Keratinocyte (primary cell): ENCODE measurements at places on chromosomes 6 and 20.

- DNase-seq, result no peak
Observed at GRCh38 chr20:21004386-21005076, 101.6 kb downstream of the LINC00237 start.

GRCh38 chr6:82057846-82058554 lies 189.5 kb downstream of the IBTK start:
- no peak for DNase-seq

- no peak for DNase-seq
Observed at GRCh38 chr6:23712756-23713155, 413.3 kb upstream of the NRSN1 start.

DNA sequence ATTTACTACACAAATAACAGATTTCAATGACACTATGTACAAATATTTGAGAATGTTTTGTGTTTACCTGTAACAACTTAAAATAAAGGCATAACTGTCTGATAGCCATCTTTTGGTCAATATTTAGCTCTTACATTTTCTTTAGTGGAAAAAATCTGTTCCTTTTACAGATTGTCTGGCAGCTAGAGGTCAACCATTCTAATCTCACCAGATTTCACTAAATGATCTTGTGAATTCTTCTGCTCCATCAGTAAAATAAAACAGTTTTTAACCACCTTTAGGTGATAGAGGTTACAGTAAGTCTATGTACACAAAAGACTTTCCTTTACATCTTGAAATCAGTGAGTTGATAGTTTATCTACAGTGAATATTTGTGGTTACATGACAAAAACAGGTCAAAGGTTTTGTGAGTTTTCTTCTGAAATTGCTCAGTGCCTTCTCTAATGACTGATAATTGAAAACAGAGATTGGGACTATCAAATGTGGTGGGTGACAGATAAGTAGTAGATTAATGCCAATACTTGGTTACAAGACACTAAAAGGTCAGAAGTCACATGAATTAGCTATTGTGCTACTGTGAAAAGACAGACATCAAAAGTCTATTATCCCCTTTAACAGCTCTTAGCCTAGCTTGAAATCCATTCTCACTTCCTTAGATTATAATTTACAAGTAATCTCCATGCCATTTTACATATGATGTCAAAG lies 47.4 kb downstream of the BMP5 start:
- DNase-seq, result no peak

- no peak for DNase-seq
Observed at GRCh38 chr6:117228202-117228601, 37.2 kb upstream of the VGLL2 start.

DNA sequence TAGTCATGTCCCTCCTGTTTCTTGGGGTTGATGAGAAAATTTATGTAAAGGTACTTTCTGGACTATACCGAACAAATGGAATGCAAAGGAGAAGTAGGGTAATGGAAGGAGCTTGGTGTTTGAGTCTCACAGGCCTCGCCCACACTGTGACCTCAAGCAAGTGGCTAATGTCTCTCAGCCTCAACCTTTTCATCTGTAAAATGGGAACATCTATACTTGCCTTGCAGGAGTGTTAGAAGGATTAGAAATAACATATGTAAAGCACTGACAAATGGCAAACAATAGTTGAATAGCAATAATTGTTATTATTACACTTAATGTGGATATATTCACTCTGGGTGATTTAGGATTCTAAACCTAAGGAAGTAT lies 8.9 kb upstream of the PKIG start:
- no peak for DNase-seq

DNA sequence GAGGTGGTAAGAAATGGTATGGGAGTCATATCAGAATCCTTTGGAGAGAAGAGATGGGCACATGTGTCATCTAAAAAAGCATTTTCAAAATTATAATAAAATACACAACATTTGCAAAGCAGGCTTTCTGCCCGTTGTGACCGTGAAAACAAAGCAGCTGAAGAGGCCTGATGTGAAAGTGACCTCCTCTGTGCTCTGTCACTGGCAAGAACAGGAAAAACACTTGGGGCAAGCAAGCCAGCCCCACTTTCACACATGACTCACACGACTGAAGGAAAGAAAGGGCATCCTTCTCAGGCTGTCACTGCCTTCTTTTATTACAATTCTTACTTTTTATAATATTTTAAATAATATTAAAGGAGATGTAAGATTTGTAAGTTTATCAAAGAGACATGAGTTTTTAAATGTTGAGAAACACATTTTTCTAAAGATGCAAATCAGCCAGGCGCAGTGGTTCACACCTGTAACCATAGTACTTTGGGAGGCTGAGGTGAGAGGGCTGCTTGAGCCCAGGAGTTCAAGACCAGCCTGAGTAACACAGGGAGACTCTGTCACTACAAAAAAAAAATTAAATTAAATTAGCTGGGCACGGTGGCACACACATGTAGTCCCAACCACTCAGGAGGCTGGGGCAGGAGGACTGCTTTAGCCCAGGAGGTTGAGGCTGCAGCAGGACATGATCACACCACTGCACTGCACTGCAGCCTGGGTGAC lies 143.7 kb downstream of the BTBD9 start:
- DNase-seq, result no peak

DNA sequence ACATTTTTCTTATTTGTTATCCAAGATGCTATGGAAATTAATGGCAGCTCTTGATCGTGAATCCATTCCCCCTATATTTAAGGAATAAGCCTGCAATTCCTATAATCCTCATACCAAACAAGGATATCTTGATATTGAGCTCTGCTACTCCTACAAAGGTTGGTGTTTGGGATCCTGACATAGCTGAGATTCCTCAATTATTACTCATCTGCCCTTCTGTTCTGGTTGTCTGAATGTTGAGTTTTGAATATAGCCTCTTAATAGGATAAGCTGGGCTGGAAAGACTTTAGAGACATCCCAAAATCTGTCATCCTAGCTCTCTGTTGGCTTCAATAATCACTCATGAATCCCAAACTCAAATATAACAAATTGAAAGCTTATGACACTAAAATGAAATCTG lies 49.9 kb downstream of the CLIC5 start:
- DNase-seq, result no peak

DNA sequence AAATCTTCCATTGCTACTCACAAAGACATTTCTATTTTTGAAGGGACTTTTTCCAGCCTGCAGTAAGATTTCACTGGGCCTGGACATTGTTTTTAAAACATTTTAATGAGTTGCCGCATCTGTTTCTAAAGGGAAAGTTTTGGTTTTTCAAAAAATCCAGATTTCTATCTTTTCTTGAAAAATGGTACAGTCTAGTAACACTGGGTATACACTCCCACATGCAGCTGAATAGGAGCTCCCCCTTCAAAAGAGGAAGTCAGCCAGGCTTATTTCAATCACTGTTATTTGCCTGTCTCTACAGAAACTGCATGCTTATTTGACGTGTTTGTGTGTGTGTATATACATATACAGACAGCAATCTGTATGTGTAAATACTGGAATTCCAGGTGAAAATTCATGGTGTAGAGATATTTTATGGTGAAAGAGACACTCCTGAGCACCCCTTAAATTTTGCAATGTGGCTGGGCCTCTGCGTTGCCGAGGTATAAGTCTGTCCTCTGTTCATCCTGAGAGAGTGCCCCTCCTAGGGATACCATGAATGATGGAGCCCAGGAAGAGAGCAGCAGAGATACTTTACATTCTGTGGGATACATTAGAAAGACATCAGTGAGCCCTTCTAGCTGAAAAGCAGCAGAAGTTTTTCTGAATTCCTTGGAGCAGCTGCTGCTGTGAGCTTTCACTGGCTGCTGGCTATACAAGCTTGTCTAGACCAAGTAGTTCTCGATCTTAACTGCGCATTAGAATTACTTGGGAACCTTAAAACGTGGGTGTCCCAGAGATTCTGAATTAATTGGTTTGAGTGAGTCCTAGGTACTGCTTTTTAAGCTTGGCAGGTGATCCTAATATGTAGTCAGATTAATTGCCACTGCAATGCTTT lies 12.0 kb upstream of the ABRACL start:
- no peak for DNase-seq

DNA sequence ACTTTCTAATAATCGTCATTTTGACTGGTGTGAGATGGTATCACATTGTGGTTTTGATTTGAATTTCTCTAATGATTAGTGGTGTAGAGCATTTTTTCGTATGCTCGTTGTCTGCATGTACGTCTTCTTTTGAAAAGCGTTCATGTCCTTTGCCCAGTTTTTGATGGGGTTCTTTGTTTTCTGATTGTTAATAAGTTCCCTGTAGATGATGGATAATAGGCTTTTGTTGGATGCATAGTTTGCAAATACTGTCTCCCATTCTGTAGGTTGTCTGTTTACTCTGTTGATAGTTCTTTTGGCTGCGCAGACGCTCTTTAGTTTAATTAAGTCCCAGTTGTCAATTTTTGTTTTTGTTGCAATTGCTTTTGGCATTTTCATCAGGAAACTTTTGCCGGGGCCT lies 32.3 kb upstream of the XRN2 start:
- DNase-seq, result no peak

- DNase-seq, result peak; percentile 41
Observed at GRCh38 chr20:7371518-7372163, 568.6 kb downstream of the HAO1 start.

DNA sequence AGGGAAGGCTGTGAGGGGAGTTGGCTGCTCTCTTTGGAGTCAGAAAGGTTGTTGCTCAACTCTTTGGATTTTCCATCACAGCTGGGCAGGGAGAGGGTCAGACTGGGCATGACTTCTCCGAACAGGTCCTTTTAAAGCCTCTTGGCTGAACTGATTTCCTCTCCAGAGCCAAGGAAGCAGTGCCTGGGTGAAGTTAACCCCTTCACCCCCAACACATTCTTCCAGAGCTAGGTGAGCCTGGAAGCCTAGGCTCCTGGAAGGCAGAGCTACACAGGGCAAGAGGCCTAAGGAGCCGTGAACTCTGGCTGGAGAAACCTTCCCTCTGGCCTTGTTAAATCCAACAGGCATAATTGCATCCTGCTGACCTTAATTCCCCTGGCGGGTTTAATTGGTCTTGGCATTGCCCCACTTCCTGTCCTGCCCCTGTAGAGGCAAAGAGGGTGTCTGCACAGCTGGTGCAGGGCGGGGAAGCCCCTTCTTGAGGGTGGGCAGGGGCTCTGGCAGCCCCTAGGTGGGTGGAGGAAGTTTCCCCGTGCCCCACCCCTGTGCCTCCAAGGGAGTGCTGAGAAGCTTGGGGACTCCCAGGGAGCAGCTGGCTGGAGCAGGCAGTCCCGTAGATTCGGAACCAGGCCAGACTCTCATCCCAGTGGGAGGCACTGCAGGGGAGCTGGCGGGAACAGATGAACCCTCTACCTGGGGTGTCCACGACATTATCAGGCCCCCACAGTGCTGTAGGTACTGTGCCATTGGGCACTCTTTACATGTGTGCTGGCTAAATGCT lies 3.6 kb upstream of the MYLK2 start:
- DNase-seq, result no peak

- DNase-seq, result no peak
Observed at GRCh38 chr6:169963581-169964297, 212.3 kb downstream of the ERMARD start.

- no peak for DNase-seq
Observed at GRCh38 chr6:118886641-118887040, 7.3 kb upstream of the ASF1A start.

- no peak for DNase-seq
Observed at GRCh38 chr20:57692393-57692792, 17.4 kb downstream of the PMEPA1 start.

DNA sequence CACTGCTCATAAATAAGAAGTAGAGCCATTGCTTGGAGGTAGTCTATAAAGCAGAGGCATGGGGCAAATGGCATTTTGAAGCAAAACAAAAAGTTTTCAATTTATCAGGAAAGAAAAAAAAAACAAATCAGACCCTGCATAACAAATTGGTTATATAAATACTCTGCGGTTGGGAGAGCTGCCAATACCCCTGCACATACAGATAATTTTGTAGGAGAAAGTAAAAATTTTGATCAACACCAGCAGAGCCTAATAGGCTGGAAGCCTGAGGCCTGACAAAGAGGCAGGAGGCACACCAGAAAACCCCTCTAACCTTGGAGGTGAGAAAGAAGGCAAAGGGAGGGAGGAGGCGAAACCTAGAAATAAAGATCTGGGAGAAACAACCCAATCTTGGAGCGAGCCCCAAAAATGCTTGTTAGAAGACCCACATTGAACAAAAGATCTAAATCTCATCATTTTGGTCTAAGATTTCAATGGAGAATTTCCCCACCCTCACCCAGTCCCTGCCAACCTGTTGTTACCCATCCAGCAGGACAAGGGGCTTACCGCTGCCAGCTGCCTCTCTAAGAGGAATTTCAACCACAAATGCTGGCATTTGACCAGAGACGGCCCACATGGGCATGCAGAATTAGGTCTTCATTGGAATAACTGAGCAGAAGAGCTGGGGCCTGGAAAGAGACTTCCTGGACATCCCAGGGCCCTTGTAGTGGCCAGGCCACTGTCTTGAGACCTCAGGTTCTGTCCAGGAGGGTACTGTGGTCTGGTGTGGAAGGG lies 28.4 kb downstream of the FOXA2 start:
- DNase-seq, result no peak

GRCh38 chr6:34317882-34318498 lies 69.2 kb upstream of the SMIM29 start:
- no peak for DNase-seq

- DNase-seq, result no peak
Observed at GRCh38 chr20:49424536-49424935, 57.9 kb downstream of the KCNB1 start.

DNA sequence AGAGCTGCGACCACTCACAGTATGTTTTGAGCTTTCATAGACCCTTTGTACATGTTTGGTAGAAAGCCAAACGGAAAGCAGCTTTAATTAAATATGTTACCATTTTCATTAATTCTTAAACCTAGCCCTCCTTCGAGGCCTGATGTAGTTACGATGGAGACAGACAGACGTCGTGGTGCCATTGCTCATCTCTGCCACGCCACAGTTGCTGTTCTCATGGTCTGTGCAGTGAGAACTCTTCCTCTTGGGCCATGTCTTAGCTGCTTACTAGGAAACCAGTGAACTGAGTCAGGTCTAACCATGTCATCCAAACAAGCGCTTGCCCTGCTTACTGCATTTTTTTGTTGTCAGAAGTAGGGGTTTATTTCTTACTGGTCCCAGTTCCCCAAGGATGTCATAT lies 62.8 kb downstream of the SNX9 start:
- DNase-seq, result no peak

DNA sequence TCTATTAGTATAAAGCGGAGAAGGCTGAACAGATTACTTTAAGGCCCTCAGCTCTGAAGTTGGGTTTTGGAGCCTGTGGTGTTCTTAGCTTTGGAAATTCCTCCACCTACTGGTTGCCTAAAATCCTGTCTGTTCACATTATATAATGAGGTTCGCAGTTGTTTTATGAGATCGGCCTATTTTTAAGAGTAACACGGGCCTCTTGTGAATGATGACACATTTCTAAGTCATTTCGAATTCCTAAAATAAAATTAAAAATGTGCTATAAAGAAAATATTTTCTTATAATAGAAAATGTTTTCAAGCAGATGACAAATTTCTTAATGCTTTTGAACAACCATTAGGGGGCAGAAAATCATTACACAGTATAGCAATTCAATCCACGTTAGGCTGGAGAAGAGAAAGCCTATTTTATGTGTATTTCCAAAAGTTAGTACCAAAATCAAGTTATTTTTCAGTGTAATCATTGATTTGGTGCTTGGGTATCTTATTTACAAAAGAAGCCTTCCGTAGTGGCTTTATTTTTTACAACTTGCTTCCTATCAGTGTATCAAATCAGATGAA lies 15.8 kb upstream of the FAM8A1 start:
- no peak for DNase-seq
